ENCODE measurements at places on chromosomes 12 and 14.

DNA sequence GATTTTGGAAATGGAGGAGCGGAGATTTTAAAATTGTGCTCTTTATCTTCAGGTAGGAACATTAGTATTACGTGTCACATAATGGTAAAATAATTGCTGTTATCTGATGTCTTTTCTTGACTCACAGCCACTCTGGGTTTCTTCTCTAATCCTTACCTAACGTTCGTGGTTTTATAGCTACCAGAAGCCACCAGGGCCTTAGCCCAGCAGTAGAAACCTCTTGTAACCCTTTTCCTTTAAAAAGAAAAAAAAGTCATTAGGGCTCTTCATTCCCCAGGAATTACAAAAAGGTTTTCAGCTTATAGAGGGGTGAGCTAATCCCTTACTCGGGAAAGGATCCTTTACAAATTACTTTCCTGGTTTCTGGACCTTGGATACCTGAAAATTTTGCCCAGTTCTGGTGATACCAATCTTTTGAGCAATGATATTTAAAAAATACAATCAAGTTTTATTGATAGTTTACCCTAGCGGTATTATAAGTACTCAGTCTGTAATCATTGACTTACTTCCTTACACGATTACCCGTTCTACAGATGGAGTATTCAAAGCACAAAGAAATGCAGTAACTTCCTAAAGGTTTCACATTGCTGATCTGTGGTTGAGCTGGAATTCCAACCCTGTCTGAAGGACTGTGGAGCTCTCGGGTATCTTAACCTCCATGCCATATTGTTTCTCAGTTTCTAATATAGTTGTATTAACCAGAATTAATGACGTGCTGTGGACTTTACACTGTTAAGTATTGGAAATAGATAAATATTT is 1.6 kb downstream of the GABARAPL1 start:
- no peak for DNase-seq

GRCh38 chr12:83739607-83740006 is 1052.9 kb downstream of the TMTC2 start:
- no peak for DNase-seq

- no peak for DNase-seq
These were observed 1.5 kb upstream of the HSP90B1 start for GRCh38 chr12:103928682-103929045.

GRCh38 chr14:50521912-50522341 is 10.4 kb downstream of the MAP4K5 start:
- DNase-seq: no peak

- no peak for DNase-seq
These were observed 60.4 kb downstream of the TTC7B start for GRCh38 chr14:90755661-90756304.

- DNase-seq: no peak
These were observed 13.6 kb upstream of the TBC1D30 start for GRCh38 chr12:64810831-64811230.

DNA sequence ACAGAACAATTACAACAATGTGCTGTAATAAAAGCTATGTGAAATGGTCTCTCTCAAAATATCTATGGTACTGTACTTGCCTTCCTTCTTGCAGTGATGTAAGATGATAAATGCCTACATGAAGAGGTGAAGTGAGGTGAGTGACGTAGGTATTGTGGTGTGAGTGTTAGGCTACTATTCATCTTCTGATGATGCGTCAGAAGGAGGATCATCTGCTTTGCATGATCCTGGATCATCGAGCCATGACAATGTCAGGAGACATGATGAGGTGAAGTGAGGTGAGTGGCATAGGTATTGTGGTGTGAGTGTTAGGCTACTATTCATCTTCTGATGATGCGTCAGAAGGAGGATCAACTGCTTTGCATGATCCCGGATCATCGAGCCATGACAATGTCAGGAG is 105.8 kb downstream of the KCNC2 start:
- no peak for DNase-seq

GRCh38 chr14:74954947-74955228 is 509 bp downstream of the PGF start:
- no peak for DNase-seq

DNA sequence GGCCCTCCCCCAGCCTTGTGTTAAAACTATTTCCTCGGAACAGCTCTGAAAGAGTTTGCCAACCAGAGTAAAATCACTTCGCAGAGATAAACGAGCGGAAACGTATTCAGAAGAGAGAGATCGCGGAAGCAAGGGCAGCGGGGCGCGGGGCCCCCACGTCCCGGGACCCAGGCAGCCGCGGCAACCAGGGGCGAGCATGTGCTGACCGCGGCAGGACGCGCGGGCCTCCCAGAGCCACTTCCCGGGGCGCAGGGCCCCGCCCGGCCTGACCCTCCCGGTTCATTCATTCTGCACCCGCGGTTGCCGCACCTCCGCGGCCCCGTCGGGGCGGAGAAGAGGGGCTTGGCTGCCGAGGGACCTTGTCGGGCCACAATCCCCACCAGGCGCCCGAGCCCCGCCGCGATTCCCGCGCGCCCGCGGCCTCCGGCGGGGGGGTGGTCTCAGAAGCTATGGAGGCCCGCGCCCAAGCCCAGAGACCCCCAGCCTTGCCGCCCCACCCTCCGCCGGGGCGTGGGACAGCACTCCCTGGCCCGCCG is 598 bp downstream of the UBE2N start:
- no peak for DNase-seq

DNA sequence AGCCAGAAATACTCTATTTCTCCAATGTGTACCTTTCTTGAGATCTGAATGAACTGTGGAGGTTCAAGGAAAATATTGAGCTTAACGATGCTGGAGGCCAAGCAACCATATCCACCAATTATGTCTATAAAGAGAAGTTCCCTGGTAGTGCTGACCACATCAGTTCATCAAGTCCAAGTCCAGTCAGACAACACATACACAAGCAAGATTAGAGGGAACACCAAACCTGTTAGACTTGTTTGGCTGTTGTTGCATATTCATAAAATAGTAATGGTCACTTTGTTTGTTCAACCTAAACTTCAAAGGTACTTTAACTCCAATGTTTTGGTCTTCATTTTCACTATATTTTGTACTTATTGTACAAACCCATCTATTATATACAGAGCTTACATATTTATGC is 81.6 kb downstream of the LMO3 start:
- no peak for DNase-seq

Data from Panc1 (cell line).